NCI-H2081 treated with DMSO at 0.1 percent for 48 hours (cell line): ENCODE measurements at places on chromosomes 1 and 21.
A peak's percentile ranks its signal among the peaks of the same experiment; 100 is the strongest.

- no peak for DNase-seq
Observed at GRCh38 chr1:209635850-209636249, 16.4 kb downstream of the LAMB3 start.

DNA sequence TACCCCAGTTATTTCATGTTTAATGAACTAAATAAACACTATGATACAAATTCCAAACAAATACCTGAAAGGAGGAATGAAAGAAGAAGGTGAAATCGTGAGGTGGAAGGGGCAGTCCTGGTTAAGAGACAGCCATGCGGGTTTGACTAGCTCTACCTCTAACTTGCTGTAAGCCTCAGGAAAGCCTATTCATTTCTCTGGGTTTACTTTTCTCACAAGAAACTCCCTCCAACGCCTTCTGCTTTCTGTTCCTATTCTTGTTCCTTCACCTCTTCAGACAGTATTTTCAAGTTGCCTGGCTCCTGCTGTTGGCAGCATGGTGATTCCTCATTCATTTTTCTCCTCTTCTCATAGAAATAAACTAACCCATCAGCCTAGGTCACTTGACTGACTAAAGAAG lies 92.4 kb downstream of the NTPCR start:
- DNase-seq, result no peak

DNA sequence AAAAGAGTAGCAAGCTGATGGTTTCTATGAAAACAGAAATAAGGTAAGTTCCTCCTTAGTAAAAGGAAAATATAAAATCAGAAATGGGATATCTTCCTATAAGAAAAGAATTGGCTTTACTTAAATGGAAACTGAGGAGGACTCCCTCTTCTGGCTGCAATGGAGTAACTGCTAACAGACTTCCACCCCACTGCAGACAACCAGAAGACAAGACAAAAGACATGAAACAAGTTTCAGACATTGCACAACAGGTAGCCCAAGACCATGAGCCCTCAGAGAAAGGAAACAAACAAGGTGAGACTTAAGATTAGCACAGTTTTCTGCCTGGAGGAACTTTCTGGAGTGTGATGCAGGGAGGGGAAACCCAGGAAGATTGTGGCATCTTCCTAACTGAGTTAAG lies 17.0 kb upstream of the OLFML2B start:
- DNase-seq, result no peak

DNA sequence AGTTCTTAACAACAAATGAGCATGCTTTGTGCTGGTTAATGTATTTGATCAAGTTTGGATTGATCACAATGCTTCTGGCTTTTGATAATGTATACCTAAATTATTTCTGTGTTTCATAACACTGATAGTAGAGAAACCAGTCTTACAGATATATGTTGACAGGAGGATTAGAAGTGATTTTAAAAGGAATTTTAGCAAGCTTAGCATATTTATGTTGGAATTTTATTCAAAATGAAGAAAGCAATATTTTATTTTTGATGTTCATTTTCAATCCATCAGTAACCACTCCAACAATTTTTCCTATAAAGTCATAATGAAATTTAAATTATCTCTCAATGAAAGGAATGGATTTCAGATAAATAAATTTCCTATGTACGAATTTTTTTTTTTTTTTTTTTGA lies 291.8 kb downstream of the HHIPL2 start:
- DNase-seq, result no peak

GRCh38 chr1:243260221-243260880 lies 4.5 kb downstream of the SDCCAG8 start:
- DNase-seq, result no peak

- no peak for DNase-seq
Observed at GRCh38 chr1:27307874-27308598, 13.9 kb upstream of the TMEM222 start.

DNA sequence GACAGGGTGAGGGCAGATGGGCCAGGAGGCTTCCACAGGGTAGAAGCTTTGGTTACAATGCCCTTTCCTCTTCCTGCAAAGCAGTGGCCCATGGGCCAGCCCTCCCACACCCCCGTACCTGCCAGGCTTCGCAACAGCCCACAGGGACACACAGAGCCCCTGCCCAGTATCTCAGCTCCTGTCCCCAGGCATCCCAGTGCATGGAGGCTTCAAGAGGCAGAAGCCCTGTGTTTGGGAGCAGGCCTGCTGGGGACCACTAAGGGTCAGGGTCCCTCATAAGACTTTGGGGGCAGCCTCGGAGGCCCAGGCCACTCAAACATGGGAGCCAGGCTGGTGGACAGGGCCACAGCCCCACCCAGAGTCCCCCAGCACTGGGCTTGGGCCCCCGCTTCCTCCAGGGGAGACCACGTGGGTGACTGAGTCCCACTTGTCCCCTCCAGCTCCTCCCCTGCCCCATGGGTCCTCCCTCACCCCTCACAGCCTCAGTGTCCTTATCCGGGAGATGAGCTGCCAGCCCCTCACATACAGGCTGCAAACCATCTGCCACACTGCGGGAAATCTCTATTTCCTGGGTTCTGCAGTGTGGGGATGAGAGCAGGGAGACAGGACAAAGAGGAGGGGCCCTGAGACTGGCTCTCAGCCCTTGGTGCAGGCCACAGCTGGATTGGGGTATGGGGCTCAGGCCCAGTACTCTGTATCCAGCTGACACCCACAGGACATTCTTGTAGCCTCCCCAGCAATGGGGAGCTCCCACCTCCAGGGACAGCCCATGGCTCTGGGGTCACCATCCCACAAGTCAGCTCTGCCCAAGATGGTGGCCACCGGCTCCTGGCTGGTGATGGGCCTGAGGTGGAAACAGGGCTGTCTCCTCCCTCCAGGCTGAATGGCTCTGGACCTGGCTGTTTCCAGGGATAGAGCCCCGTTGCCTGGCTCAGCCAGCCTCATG lies 50.7 kb downstream of the WNT9A start:
- DNase-seq, result no peak

GRCh38 chr1:239421811-239422210 lies 35.4 kb downstream of the CHRM3 start:
- peak; percentile 50 for DNase-seq

- no peak for DNase-seq
Observed at GRCh38 chr1:100614570-100614969, 76.6 kb downstream of the GPR88 start.

DNA sequence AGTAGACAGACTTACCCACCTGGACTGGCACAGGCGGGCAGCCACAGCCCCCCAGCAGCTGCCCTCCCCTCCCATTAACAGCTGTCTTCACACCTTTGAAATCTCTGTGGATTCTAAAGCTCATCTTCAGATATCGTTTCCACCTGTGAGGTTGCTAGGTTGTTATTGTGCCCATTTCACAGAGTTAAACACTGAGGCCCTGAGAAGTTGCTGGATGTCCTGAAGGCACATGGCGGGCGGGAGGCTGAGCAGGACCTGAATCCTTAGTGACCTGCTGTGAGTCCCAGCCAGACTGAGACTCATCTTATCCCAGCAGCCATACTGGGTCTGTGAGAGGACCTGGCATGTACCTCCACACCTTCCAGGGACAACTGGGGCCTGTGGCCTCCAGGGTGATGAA lies 134.8 kb upstream of the TMEM51 start:
- DNase-seq, result no peak
